ENCODE measurements at places on chromosomes 1 and 21.

DNA sequence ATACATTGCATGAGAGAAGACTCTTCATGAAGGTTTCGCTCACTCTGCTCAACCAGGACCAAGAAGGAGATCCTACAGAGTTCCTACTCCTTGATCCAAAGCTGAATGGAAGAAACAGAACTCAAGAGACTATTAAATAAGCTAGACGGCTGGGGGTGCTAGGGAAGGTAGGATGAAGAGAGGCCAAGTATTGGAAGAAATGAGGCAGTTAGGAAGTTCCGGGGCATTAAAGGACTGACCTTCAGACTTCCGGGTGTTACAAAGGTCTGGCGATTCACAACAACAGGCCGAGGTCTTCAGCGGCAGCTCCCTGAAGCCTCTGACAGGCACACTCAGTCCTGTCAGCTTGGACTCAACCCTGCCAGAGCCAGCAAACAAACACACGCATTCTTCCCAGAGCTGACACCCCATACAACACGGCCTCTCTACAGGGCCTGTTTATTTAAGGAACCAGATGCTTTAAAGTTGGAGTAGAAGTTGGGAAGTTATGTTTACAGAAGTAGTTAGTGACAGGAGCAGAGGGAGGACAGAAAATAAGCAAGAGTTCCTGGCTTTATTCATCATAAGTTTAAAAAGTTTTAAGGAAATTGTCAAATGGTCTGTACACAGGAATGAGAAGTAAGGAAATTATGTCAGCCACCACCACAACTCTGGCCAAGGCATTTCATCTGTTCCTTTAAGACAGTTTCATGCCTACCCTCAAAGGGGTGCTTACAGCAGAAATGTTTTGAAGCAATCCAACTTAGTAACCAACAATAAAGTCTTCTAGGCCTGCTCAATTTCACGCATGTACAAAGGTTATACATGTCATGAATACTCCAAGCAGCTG, 4.7 kb downstream of the SORT1 start:
- DNase-seq = no peak

GRCh38 chr1:21439721-21440629, at the start of gene NBPF3:
Gene NBPF3 (plus strand): TSS chr1:21440137. CDS start chr1:21445087, 4,950 bp downstream.
- DNase-seq = peak; percentile 69

DNA sequence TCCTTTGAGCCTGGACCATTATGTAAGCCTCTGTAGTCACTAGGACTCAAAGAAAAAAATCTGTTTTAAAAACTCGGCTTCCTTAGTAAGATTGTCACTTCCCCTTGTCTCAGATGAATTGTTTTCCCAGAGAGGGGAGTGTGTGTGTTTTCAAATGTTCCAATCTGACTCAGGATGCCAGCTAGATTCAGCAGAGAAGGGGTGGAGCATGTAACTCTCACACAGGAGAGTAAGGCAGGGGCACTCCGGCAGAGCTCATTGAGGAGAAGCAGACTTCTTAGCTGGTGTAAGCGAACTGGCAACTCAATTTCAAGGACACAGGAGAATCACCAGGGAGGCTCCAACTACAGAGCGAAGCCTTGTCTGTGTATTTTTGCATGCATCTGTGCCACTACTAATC, 623.2 kb downstream of the LMO4 start:
- DNase-seq = no peak

- no peak for DNase-seq
Measured at GRCh38 chr1:55305735-55306134, 90.6 kb upstream of the USP24 start.

DNA sequence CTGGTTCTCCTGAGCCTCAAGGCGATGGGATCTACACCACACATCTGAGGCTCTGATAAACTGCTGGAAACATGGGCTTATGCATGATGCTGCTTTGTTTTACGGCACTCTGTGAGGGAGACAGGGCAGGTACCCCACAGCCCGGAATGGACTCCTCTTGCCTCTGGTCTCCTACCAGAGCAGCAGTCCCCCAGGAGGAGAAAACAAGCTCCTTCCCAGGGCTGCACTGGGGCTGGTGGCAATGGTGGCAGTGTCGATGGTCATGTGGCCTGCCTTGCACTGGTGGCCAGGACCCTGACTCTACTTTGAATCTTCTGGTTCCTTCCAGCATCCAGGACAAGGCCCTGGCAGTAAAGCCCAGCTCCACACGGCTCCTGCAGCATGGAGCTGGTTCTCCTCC, 79.4 kb downstream of the TOMM20 start:
- DNase-seq = no peak

DNA sequence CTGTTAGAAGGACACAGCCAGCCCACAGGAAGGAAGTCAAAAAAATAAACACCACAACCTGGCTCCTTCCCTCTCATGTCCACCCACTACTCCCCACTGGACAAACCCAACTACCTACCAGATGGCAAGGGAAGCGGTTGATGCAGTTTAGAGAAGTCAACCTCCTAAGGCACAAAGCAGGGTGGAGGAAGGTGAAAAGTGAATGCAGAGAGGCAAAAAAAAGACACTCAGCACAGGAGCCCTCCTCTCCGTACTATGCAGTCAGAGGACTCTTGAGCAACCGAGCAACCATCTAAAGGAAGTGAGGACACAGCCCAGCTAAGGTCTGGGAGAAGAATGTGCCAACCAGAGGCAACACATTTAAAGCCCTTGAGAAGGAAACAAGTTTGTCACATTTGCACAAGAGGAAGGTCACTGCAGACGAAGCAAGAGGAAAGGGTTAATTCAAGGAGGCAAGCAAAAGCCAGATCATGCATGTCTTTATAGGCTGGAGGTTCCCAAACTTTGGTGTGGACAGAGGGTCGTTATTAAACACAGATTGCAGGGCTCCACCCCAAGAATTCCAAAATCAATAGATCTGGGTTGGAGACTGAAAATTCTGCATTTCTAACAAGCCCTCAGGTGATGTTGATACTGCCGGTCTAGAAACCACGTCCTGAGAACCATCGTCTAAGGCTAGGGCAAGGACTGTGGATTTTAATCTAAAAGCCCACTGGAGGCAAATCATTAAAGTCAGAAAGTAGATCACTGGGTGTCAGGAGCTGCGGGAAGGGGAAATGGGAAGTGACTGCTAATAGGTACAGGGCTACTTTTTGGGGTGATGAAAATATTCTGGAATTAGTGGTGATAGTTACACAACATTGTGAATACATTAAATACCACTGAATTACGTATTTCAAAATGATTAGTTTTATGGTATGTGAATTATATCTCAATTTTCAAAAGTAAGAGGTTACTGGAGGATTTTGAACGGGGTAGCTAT, 19.7 kb downstream of the TP53BP2 start:
- DNase-seq = no peak

Data from NCI-H748 treated with DMSO at 0.1 percent for 48 hours (cell line).